ENCODE measurements at places on chromosomes 5 and 9.

DNA sequence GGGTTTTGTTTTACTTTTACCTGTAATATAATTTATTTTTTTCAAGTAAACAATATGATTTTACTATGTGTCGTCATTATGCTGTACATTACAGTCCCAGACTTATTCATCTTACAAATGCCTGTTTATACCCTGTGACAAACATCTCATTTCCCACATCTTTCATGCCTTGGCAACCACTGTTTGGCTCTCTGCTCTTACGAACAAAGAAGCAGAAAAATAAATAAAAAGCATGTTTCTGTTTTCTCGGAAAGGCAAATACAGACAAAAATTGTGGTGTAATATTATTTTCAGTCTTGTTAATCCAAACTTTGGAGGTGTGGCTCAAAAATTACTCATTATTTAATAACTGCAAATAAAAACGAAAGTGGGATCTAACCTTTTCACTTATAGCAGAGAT lies 393.0 kb downstream of the CDH12 start:
- DNase-seq, result no peak

DNA sequence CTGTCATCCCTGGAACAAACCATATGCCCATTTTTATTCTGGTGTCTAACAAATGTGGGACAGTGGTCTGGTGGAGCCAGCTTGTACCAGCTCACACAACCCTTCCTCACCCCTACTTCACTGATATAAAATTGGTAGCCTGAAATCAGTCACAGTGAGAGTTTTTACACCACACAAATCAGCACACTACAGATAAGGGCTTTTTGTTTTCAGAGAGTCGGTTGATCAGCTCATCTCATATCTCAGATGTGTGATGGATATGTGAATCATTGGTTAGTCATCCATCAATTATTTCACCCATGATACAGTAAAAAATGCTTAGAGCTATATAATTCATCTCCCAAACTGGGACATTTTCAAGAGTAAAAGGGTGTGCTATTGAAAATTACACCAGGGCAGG lies 529.2 kb downstream of the EBF1 start:
- DNase-seq, result no peak

GRCh38 chr5:53116597-53116996 lies 7.0 kb upstream of the MOCS2 start:
- no peak for DNase-seq

GRCh38 chr5:54758038-54758437 lies 227.4 kb downstream of the ESM1 start:
- no peak for DNase-seq

DNA sequence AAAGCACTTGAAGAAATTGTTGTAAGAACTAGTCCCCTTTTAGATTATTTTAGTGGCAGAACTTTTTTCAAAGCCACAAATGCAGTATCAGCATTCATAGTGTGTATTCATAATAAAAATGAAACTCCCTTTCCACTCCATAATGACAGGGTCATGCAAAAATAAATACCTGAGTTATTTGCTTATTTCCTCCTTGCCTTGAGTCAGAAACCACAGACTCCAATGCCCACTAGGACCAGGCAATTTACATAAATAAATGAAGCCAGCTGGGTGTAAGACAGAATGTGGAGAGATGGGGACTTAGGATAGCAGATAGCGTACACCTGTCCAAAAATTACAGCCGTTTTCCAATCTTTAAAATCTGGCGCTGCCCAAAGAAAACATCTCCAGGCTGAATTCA lies 417.8 kb downstream of the TMEM161B start:
- DNase-seq, result no peak

GRCh38 chr5:68884883-68885282 lies 208.9 kb upstream of the SLC30A5 start:
- DNase-seq, result no peak

- no peak for DNase-seq
Measured at GRCh38 chr5:1295650-1296037, 776 bp upstream of the TERT start.

- DNase-seq, result peak; percentile 37
Measured at GRCh38 chr9:34957492-34958410, at the start of gene PHF24. PHF24 (plus strand) TSS chr9:34958285; CDS start chr9:34971299, 13,014 bp downstream.

DNA sequence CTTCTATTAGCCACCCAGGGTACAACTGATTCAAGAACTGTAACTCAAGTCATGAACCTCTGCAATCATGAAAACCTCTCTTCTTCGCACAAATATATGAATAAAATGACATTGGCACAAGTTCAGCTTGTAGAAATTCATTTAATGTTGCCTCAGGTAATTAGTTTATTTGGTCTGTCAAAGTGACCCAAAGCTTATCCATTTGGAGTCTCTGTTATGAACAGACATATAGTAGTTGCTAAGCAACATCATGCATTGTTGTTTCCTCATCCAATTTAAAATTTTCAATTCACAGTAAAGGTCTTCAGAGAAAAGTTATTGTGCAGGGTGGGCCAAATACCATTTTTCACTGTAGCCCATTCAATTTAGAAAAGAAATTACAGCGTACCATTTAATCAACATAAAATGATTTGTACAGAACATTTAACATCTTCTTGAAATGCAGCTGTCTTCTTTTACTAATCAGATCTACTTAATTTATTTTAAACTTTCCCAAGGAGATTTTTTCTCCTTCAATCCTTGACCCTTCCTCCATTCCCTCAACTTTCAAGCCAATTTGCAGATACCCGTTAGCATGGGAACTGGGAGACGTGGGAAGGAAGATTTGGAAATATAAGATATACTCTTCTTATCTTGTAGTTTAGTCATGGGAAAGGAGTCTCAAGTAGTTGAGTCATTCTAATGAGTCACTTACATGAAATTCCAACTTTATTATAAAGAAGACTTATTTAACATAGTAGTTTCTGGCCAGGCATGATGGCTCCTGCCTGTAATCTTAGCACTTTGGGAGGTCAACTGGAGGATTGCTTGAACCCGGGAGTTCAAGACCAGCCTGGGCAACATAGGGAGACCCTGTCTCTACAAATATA lies 231.3 kb downstream of the ATPSCKMT start:
- DNase-seq, result no peak

- DNase-seq, result no peak
Measured at GRCh38 chr9:1745980-1746379, 269.2 kb upstream of the SMARCA2 start.

DNA sequence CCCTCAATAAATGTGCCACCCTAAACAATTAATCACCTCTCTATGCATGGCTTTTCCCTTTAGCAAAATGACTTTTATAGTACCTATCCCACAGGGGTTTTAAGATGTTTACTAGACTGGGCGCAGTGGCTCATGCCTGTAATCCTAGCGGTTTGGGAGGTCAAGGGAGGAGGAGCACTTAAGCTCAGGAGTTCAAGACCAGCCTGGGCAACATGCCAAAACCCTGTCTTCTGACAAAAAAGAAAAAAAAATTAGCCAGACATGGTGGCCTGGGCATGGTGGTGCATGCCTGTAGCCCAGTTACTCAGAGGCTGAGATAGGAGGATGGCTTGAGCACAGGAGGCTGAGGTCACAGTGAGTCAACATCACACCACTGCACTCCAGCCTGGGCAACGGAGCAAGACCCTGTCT lies 13.5 kb downstream of the SH3TC2 start:
- DNase-seq, result no peak

DNA sequence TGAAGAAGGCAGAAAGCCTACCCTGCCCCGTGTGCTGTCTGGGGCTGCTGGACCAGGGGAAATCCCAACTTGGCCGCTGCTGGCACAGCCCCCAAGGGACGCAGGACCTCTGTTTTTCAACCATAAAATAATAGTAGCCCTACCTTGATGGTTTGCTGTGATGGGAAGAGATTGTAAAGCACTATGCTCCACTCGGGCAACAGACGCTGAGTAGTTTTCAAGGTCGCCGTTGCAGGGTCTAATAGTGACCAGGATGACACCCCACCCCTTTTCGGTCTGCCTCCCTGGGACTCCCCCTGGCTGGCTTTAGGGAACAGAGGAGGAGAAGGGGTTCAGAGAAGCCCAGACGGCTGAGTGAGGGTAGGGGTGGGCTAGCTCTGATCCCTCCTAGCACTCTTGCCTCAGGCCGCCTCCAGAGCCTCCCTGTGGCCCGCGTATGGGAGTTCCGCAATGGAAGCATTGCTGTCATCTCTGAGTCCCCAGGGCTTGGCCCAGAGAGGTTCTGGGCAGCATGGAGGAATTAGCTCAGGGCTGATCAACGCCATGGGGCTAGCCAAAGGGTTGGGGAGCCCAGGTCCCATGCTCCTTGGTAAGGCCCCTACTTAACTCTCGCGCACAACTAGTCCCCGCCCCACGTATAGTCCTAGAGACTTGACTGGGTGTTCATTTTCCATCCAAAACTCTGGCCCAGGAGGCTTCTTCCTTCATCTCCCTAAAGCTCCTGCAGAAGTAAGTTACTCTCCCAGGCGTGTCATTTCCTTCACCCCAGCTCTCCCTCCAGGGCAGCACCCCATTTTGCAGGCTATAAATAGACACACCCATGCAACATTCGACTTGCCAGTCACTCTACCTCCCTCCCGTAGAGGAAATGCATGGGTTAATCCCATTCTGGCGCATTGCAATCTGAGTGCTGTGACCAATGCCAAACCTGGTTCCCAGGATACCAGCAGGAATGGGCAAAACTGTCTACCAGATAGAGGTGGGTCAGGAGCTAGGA lies 1.1 kb upstream of the IRF1 start:
- peak; percentile 33 for DNase-seq

DNA sequence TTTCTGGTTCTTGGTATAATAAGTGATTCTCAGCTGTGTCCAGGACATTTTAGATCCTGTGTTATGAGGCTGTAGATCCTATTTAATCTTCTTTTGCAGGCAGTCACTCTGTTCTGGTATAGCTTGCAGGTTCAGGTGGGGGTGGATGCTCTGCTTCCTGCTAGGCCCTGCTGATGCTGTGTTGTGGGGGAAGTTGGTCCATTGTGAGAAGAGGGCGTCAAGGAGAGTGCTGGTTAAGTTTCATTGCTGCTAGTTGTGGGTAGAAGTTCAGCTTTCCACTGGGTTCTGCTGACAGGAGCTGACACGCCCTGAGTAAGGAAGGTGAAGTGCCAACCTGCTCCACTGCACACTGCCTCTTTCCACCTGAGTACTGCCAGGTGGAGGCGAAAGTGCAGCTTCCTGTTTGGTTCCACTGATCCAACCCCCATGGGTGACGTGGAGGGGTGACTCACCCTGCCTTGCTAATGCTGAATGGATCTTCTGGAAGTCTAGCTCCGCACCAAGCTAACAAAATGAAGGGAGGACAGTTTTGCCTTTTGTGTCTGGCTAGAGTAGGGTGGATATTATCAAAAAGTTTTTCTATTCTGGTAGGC lies 16.3 kb downstream of the NMRK1 start:
- peak; percentile 73 for DNase-seq

DNA sequence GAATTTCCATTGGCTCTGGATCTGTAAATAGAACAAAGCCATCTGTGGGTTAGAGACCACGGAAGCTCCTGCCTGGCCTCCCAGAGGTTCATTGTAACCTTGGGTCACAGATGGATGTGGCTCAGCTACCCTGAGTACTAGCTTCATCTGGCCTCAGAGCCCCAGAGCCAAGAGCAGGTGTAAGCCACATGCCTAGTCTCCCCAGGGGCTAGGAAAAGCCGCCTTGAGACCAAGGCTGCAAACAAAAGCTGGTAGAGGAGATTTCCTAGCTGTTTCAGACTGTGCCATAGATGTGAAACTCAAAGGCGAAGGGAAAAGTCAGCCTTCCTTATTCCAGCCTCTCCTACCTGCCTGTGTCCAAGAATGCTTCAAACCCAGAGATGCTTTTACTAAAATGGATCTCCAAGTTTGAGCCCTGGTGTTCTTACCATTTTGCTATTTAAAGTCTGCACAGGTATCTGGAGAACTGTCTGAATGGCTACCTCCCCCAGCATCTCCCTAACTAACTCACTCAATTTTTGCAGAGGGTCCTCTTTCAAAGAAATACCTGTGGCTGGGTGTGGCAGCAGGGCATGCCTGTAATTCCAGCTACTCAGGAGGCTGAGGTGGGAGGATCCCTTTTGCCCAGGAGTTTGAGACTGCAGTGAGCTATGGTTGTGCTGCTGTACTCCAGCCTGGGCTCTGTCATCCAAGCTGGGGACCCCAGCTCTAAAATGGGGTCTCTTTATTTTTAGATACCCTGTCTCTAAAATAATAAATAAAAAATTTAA lies 42.3 kb upstream of the MAP1B start:
- no peak for DNase-seq

DNA sequence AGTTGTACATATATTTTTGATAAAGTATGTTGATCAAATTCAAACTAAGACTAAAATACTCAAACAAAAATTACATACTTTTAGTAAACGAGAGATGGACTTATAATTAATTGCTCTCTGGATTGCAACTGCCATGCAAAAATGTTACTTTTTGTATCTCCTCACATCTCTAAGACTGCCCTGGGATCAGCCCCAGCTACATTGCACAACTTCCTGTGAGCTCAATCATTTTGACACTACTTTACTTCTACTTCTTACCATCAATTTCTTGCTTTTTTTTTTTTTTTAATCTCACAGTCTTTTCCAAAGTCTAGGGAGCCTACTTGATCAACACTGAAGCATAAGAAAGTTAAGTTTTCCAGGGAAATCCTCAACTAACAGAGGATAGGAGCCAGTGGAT lies 506.0 kb upstream of the CDH10 start:
- DNase-seq, result no peak

DNA sequence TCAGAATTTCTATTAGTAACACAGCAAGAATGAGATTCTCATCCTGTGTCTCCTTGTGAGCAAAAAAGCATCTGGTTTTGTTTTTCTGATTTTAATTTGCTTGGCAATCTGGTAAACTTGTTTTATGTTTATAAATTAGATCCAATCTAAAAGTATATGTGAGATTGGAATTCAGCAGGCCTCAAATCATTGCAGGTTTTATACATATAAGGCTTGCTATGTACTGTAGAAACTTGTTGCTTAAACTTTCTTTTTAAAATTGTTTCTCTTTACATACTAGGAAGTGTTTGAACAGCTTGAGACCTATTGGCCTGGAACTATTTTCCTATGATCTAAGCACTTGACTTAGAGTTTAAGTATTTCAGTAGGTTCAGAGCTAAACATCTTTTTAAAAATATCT lies 1037.8 kb downstream of the NR2F1-AS1 start:
- no peak for DNase-seq

DNA sequence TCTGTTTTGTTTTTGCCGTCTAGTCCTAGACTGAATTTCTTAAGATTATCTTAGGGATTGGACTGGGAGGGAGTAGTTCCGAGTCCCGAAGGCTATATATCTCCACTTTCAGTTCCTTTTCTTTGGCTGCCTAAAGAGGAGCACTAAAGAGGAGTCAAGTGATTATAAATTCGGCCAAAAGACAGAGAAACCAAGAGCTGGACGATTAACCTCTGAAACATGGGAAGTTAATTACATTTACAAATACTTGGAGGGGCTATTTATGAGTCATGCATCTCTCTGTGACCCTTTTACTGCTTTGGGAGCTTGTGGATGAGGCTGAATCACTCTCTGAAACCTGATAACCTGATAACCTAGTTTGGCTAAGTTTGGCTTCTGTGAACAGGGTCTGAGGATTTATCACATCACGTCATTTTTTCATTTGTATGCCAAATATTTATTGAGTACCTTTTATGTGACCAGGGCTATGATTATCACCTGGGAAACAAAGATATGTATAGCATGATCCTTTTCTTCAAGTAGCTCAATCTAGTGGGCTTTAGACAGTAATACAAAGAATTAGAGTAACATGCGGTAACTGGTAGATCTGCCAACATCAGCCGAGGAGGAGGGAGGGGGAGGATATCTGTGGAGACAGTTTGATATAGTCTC lies 180.9 kb downstream of the CD180 start:
- DNase-seq, result no peak

Measured in activated naive CD4-positive, alpha-beta T cell treated with anti-CD3 and anti-CD28 coated beads, Interleukin-2, amount 50 U/mL, for 16 hours (primary cell).